ENCODE measurements at places on chromosomes 1 and 21.

GRCh38 chr1:147486876-147487656 is 54.2 kb upstream of the BCL9 start:
- no peak for DNase-seq

GRCh38 chr1:119298687-119299303 is 69.8 kb upstream of the HAO2 start:
- no peak for DNase-seq

DNA sequence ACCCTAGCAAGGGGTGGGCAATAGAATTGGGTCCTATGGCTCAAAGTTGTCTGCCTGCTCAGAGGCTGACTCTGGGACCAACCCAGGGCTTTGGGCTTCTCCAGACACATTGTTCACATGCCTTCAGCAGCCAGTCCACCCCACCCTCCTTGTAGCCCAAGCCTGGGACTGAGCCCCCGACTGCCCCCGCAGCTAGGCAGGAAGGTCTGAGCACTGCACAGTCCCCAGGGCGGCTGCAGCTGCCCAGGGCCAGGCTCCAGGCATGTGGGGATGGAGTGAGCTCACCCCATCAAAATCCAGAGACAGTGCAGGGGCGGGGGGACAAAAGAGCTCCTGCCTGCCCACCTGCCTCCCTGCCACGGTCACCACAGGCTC is 35.6 kb downstream of the HSPG2 start:
- no peak for DNase-seq

DNA sequence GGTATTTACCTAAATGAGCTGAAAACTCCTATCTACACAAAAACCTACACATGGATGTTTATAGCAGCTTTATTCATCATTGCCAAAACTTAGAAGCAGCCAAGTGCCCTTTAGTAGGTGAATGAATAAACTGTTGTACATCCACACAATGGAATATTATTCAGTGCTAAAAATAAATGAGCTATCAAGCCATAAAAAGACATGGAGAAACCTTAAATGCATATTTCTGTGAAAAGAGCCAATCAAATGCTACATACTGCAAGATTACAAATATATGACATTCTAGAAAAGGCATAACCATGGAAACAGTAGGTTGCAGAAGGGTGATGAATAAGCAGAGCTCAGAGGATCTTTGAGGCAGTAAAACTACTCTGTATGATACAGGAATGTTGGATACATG is 23.3 kb downstream of the ABCB10 start:
- no peak for DNase-seq

- DNase-seq = no peak
Observed at GRCh38 chr1:113809670-113810602, 2.3 kb downstream of the RSBN1 start.

GRCh38 chr1:115620453-115620852 is 21.3 kb upstream of the VANGL1 start:
- DNase-seq = no peak

- DNase-seq = no peak
Observed at GRCh38 chr1:56057466-56058405, 521.6 kb downstream of the PLPP3 start.

DNA sequence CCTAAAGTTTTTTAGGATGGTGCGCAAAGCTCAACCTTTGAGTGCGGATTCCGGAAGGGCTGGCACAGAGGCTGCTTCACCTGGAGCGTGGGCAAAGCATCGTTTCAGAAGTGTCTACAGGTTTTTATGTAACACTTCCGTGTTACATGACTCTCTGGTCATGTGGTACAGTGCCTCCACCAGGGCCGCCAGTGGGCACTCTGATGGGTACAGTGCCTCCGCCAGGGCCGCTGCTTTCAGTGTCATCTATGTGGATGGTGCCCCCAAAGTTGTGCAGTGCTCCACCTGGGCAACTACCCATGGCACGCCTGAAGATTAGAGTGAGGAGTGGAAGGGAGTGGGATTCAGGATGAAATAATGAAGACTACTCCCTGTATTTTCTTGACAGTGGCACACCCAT is 101.4 kb upstream of the C1orf174 start:
- no peak for DNase-seq

DNA sequence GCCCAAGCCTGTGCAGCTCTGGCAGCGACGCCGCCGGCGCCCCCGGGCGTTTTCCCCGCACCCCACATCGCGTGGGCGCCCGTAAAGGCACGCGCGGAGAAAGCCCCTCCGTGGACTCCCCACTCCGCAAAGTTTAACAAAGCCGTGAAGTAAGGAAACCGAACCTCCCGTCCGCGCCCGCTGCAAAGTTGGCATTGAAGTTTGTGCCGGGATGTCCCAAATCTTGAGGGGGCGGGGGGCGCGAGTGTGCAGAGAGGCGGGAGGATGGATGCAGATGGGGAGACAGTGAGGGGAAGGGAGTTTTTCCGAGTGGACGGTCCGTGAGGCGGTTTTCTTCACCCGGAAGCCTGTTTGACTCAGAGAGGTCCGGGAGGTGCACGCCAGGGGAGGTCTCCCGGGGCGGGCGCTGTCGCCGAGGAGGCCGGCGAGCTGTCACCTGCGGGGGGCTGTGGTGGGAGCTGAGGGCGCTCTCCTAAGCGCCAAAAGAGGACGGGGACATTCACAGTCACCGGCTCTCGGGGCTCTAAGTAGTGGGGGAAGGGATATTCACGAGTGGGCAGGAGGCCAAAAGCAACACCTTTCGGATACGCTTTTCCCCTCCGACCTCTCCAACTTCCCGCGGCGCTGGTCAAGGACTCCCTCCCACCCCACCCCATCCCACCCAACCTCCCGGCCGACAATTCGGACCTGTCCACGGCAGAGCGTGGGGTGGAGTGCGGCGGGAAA is 1.3 kb downstream of the WLS start:
- DNase-seq = peak; percentile 20

GRCh38 chr1:106360252-106360651 is 696.2 kb upstream of the PRMT6 start:
- DNase-seq = no peak

DNA sequence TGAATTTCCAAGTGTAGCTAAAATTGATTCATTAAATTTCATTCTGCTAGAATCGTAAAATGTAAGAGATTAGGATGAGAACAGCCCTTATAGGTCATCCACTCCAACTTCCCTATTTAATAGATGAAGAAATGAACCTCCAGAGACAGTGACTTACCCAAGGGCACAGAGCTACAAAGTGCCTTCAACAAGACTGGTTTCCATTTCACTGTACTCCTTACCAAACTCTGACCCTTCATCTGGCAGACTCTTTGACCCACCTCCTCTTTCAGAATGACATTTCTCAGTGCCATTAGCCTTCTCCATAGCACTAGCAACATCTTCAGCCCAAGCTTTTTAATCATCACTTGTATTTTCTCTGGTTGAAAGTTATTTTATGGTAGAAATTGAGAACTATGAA is 161.3 kb downstream of the NEK7 start:
- DNase-seq = peak; percentile 15

DNA sequence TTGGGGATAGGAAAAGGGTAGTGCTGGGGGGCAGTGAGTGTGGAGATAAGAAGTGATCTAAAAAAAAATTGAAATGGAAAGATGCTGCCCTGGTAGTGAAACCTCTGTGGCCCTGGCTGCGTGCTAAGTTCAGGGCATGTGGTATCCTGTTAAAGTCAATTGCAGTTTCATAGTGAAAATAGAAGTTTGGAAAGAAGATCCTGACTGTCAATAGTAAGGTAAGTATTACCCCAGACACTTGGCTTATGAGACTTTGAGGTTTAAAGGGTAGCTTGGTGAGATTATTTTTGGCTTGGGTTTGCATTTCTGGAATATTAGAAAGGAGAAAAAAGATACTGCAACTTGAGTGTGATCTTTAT is 6.8 kb downstream of the ARID1A start:
- no peak for DNase-seq

DNA sequence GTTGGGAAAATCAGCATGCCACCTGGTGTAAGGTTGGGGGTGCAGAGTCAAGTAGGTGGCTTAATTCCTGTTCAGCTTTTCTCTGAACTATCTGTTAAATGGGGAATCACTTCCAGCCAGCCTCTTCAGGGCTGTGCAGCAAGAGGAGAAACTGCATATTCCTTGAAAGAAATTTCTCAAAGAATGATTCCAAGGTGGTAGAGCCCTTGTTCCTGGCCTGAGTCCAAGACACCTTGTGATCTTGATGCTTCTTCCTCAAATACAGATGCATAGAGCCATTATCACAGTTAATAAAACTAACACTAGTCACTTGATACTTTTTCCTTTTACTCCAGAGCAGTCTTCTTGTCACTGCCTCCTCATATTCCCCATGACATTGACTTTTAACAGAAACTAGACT is 5.2 kb downstream of the TXLNA start:
- no peak for DNase-seq

- no peak for DNase-seq
Observed at GRCh38 chr1:54302951-54303843, 103.0 kb downstream of the SSBP3 start.

DNA sequence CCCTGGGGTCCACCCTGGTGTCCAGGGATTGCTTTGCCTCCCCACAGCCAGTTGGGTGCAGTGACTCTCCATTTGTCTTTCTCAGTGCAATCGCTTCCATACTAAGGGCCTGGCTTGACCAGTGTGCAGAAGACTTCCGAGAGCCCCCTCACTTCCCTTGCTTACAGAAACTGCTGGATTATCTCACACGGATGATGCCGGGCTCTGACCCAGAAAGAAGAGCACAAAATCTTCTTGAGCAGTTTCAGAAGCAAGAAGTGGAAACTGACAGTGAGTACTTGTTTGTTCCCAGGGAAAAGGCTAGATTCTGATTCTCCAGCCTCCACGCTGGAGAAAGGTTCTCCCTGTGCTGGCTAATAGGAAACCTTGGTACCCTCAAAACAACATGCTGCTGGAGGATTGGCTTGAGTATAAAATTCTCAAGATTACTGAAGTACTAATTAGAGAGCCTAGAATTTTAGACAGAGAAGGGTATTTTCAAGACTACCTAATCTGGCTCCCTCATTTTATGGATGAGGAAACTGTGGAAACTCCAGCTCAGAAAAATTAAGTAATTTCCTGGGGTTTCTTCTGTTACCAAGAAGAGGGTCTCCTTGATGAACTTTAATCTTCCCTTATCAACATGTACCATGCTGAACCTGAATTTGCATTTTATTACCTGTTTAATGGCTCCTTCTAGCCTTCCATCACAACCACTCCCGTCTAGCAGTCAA is 75.8 kb downstream of the RGL1 start:
- DNase-seq = no peak

DNA sequence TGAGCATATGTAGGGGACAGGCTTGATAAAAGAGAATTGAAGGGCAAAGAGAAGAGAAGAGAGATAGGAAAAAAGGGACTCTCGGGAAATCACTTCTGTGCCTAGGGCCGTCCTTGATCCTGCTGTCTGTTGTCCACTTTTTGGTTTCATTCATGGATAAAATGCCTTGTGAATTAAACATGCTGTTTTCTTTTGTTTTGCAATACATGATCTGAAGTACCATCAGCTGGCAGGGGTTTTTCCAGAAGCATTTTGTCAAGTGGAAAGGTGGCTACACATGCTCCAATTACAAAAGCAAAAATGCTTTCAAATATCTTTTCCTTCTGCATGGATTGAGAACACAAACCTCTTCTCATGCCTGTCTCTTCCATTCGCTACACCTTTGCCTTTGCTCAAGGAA is 361.7 kb downstream of the PDE4B start:
- DNase-seq = no peak

DNA sequence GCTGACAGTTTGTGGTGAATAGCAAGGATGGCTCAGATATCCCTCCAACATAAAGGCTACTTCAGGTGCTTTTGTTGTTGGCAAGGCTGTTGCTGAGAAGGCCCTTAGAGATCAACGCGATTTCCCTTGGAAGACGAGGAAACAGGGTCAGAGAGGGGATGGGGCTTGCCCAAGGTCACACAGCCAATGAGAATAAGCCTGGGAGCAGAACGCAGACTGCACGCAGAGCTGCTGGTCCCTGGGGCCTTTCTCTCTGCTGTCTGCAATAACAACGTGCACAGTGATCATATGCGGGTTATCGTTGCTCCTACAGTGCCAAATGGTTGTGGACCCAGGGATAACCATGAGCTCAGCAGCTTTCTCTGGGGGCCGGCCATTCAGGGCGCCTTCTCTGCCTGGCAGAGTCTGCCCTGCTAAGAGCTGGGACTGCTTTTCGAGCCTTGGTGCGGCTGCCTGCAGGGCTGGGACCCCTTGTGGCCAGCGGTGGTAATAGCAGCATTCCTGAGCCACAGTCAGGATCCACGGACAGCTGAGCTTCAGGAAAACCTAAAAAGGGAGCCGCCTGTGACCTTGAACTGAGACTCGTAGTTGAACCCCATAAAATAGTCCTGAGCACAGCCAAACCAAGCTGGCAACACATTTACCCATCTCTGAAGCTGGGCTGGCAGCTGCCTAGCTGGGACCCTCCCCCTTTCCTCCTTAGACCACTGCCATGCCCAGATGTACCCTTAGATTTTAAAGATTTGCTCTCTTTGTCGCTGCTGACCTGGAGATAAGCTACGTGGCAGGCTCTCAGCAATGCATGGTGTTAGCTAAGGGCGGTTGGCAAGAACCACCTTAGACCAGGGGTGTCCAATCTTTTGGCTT is 39.8 kb downstream of the HTR6 start:
- DNase-seq = peak; percentile 74

- peak; percentile 68 for DNase-seq
Observed at GRCh38 chr1:8604041-8604945, 213.1 kb downstream of the RERE start.

DNA sequence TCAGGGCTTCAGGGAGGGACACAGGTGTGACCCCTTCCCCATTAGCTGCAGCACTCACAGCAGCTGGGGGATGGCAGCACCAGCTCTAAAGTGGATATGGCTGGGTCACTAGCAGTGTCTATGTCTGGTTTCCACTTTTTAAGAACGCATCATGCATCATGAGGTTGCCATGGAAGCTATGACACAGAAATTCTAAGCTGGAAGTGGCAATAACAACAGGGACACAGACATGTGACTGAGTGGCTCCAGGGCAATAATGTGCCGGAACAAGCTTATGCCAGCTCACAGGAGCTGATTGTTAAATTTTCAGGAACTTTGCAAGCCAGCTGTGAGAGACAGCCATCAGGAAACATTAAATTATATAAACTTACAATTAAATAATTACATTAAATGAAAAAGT is 51.2 kb upstream of the NFASC start:
- no peak for DNase-seq

- DNase-seq = no peak
Observed at GRCh38 chr1:22048351-22049192, 3.9 kb upstream of the CDC42 start.

DNA sequence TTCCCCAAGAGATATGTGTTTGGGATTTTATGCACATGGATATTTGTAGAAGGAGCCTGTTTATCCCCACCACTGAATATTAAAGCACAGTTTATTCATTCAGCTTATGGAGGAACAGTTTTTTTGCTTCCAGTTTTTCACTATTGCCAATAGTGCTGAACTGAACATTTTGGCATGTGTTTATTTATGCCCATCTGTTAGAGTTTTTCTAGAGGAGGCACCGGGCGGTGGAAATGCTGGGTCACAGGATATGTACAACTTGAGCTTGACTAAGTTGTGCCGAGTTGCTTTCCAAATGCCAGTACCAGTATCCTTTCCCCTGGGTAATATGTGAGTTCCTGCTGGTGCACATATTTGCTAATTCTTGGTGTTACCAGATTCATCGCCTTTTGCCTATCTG is 111.3 kb downstream of the GREM2 start:
- DNase-seq = no peak

- no peak for DNase-seq
Observed at GRCh38 chr1:231666937-231667608, 40.5 kb downstream of the DISC1 start.
